Stimulated activated CD8-positive, alpha-beta memory T cell treated with anti-CD3 and anti-CD28 coated beads, Interleukin-7, amount 100 ng/mL, for 1 hour (primary cell): ENCODE measurements at places on chromosomes 6 and 20.

DNA sequence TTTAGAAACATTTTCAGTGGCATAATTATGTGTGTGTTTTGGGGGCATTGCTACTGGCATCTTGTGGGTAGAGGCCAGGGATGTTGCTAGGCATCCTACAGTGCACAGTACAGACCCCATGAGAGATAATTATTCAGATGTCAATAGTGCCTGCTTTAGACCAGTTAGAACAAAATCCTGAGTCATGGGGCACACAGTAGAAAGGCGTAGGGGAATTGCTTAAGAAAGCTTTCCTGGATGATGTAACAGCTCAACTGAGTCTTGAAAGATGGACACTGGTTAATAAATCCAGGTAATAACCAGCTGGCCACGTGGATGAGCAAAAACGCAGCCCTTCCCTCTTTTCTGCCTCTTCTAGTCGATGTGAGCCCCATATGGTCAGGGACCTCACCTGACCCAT lies 51.1 kb downstream of the KCNB1 start:
- DNase-seq = no peak

- DNase-seq = no peak
These were observed 2.6 kb upstream of the MOCS1 start for GRCh38 chr6:39936857-39937256.

- no peak for DNase-seq
These were observed 45.1 kb downstream of the CPNE5 start for GRCh38 chr6:36793913-36794712.

GRCh38 chr6:16674801-16675392 lies 86.4 kb downstream of the ATXN1 start:
- DNase-seq = no peak

- DNase-seq = no peak
These were observed 133.8 kb upstream of the CCN2 start for GRCh38 chr6:132084811-132085509.

GRCh38 chr6:156953479-156954146 lies 176.4 kb downstream of the ARID1B start:
- DNase-seq = no peak

DNA sequence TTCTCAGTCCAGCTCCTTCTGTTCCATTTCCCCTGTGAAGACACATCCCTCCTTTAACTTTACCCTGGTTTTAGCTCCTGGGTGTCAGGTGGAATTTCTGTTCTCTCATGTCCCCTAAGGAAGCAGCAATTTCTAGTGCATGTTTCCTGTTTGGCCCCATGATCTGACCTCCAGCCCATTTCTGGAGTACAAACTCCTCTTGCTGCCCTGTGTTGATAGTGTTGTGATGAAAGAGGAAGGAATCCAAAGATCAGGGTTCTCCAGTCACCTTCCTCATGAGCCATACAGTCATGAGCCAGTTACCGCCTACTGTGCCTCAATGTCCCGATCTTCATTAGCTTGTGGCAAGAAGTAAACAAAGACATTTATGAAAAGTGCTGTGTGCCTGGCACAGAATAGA lies 97.4 kb downstream of the PHACTR1 start:
- DNase-seq = no peak

DNA sequence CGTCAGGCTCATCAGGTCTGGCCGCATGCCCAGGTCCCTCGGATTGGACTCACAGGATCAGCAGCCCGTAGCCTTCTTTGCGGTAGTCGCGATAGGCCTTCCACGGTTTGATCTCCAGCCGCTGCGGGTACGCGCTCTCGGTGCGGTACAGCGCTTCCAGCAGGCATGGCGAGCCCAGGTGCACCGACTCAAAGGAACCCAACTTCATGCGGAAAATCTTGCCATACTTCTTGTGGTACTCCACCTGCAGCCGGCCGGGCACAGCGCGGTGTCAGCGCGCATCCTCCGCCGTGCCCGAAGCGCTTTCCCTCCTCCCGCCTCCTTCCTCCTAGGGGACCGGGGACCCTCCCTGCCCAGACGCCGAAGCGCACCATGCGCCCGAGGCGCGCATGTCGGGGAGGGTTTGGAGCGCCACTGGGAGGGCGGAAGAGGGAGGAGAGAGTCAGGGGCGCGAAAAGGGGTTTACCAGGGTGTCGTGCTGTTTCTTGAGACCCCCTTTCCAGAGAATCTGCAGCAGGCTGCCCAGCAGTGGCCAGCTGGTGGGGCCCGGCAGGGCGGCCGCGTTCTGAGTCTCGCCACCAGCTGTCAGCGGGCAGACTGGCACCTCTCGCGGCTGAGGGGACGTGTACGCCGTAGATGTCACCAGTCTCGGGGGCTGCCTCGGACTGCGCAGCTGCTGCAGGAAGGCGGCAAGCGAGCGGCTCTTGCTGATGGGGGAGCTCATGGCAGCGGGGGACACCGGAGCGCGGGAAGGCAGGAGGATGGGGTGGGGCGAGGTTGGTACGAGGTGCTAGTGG lies 732 bp downstream of the CYP24A1 start:
- DNase-seq = no peak

DNA sequence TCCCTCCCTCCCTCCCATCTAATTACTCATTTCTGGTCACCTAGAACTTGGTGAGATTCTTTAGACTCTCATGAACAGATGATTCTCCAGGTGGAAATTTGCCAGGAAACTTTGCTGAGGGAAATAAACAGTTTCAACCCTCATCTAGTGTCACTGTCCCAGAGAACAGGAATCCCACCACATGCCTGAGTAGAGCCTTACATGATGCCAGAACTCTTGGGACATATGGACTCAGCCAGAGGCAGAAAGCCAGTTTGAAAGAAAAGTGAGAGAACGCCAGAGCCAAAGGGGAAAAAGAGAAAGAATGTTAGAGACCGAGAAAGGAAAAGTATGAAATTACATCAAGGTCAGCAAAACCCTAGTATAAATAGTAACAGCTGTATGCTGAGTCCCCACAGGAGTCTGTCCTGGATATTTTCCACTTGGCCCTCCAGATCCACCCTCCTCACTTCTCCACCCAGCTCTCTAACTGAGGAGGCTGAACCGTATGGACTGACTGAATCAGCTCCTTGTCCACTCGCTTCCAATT lies 127.5 kb upstream of the COL21A1 start:
- no peak for DNase-seq

DNA sequence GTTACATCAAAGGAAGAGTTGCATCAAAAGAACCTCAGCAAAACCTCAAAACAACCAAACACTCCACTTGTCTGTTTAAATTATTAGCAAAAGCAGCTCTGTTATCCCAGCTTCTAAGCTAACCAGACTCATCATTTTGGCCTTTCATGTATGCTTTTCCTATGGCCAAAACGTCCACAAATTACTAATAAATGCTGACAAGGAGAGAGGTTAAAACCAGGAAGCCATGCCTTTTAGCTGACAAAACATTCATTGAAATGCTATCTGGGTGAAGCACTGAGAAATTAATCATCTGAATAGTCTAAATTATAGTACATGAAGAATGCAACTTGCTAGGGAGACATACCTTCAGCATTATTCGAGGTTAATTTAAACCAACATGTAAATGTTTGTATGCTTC lies 80.6 kb downstream of the LAMA2 start:
- DNase-seq = no peak

DNA sequence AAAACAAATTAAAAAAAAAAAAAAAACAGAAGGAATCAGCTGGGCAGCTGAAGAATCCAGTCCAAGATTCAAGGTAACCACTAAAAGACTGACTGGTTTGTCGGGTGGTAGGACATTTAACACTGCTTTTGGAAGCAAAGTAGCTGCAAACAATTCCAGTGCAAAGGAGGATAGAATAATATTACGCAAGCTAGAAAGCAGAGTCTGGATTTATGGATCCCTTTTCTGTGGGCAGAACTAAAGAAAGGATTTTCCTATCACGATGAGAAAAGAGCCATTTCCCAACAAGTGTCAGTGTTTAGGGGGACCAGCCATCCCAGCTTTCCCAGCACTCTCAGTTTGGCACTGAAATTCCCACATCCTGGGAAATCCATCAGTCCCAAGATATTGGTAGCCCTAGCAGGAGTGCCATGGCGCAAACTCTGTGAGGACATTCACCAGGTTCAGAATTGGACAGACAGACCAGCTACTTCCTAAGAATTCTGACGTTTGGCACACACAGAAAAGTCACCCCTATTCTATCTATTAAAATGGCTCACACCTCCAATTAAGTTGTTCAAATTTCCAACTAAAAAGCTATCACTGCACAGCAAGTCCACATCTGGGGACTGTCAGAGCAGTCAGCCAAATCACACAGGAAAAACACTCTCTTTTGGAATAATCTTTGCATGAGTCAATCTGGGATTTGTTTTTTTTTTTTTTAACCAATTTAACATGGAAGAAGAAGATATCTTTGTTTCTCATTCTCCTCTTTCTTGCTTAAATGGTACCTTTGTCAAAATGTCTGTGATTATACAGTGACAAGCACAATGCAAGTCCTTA lies 356.8 kb upstream of the ARID1B start:
- DNase-seq = no peak

DNA sequence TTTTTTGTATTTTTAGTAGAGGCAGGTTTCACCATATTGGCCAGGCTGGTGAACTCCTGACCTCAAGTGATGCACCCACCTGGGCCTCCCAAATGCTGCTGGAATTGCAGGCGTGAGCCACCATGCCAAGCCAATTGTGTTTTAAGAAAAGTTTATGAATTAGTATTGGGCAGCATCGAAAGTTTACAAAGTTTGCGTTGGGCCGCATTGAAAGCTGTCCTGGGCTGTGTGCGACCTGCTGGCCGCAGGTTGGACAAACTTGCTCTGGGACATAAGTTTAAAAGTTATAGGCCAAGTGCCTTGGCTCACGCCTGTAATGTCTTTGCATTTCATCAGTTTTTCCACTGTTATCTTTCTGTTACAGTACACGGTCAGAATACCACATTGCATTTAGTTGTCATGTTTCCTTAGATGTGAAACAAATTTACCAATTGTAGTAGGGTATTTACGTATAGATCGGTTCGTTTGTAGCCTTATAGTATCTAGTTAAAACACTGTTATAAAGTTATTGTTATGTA lies 39.5 kb downstream of the ASXL1 start:
- DNase-seq = no peak

DNA sequence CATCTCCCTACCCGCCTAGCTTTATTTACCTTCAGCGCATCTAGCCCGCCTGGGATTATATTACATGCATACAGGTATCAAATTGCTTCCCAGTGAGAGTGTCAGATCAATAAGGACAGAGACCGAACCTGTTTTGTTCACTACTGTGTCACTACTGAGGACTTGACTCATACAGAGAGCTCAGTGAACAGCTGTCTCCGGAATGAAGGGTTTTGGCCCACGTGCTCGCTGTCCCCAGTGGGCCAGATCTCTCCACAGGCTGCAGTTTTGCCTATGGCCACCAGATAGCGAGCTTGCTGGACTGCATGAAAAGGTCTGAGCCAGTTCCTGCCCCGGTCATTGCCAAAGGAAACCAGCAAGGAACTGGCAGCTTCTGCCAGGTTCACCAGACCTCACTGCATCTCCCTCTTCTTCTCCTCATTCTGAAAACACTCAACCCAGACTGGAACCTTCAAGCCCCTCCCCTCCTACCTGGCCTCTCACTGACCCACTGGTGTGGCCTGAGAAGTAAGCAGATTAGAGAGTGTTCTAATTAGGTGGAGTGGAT lies 150.8 kb downstream of the ZMYND8 start:
- peak; percentile 23 for DNase-seq

DNA sequence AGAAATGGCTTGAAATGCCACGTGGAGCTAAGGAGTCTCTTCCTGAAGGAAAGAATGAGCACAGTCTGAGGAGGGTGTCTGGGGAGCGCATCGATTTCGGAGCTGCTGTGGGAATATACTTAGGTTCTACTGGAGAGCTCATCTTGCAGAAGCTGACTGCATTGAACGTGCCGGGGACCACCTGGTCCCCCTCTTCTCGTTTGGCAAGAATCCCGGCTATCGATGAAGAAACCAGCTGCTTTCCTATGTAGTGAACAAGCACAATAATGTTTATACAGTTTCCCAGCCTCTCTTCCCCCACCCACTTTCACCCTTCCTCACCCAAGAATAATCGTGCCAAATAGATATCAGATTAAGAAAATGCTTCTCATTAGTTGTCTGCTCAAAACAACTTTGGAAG lies 242.5 kb downstream of the PACRG start:
- DNase-seq = no peak

DNA sequence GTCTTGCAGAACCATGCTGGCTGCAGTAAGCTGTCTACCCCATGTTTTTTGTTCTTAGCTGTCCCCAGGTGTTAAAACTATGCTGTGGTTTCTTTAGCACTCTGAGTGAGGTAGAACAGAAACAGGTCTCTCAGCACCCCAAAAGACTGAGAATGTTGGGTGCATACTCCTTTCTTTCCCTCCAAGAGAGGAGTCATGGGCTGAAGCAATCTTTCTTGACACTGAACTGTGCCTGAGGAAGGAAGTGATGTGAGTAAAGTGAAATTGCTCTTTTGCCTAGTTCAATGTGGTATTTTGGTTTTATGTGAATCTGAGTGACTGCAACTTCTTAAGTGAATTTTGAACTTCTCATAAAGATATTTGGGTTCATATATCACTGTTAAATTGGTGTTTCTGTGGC lies 138.0 kb upstream of the MCHR2 start:
- DNase-seq = no peak

GRCh38 chr6:45969883-45970282 lies 45.8 kb downstream of the CLIC5 start:
- DNase-seq = no peak

GRCh38 chr6:56954403-56955170 lies at the start of gene BEND6:
Gene BEND6 (plus strand): TSS chr6:56955107. CDS start chr6:56981811, 26,704 bp downstream.
- no peak for DNase-seq

GRCh38 chr6:2026133-2026532 lies 219.3 kb downstream of the GMDS start:
- no peak for DNase-seq

GRCh38 chr6:135066397-135066796 lies 11.8 kb upstream of the HBS1L start:
- no peak for DNase-seq

GRCh38 chr6:100549406-100550167 lies 84.9 kb upstream of the SIM1 start:
- no peak for DNase-seq

GRCh38 chr20:44324343-44324742 lies 12.5 kb upstream of the R3HDML start:
- no peak for DNase-seq

DNA sequence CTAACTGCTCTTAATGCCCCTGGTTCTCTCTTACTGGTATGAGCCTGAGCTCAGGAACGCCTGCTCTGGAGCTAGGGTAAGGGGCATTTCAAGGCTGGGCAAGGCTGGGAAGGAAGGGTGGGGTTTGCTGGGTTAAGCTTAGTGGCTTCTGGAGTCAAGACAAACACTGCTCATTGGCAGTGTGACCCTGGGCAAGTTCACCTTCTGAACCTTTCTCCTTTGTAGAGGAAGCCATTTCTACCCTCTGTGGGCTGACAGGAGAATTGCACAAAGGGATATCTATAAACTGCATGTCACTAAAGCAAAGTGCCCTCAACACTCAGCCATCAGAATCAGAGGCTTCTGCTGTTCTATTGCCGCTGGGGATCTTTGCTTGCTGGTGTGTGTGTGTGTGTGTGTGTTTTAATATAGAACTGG lies 20.3 kb upstream of the LRRN4 start:
- DNase-seq = no peak

GRCh38 chr6:105764315-105764714 lies 321.8 kb upstream of the PRDM1 start:
- DNase-seq = no peak

- DNase-seq = no peak
These were observed 1121.7 kb upstream of the MAP3K7 start for GRCh38 chr6:91708534-91708933.
